ENCODE measurements at places on chromosomes 16 and 17.

GRCh38 chr17:50470426-50470825, 1.7 kb upstream of the CHAD start:
- no peak for DNase-seq

- DNase-seq, result no peak
These were observed 100.5 kb downstream of the CYB561 start for GRCh38 chr17:63345611-63346010.

GRCh38 chr16:49698931-49699840, 156.7 kb downstream of the ZNF423 start:
- no peak for DNase-seq

DNA sequence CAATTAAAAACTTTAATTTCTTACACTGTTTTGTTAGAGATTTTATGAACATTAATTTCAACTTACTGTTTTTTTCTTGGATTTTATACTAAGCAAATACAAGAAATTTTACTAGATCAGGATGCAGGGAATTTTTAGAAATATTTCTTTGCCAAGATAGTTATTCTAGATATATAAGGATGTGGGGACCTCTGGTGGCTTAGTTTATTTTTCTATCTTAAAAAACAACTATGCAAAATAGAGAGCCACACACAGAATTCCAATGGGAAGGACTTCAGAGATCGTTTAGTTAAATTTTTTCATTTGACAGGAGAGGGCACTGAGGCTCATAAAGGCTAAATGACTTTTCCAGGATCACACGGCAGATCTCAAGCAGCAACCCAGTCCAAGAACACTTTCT, 23.0 kb upstream of the CAPNS2 start:
- DNase-seq, result no peak

DNA sequence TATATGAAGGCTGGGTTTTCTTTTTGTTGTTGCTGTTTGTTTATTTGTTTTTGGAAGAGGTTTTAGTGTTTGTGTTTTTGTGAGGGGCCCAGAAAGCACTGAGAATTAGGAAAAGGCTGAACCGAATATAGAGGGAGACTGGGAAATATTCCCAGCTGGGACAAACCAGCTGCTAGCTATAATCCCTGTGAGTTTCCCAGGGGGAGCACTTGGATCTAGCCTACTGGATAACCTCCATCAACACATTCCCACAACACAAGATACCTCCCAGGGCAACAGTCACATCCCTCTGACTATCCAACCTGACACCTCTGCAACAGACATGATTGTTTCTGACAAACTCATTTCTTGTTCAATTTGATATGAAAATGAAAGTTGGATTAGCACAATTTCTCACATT, 16.7 kb downstream of the CDH11 start:
- DNase-seq, result no peak

- no peak for DNase-seq
These were observed 232.5 kb upstream of the ZFHX3 start for GRCh38 chr16:73280388-73280787.

DNA sequence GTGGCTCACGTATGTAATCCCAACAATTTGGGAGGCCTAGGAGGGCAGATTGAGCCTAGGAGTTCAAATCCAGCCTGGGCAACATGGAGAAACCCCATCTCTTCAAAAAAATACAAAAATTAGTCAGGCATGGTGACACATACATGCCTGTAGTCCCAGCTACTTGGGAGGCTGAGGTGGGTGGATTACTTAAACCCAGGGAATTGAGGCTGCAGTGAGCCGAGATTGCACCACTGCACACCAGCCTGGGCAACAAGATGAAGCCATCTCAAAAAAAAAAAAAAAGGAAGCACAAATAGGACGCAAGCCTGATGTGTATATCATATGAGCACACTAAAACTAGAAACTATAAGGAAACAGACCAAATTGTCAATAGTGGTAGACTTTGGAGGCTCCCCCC, 17.1 kb upstream of the FLCN start:
- DNase-seq, result no peak

GRCh38 chr16:66337463-66338188, 28.9 kb upstream of the CDH5 start:
- DNase-seq, result no peak

DNA sequence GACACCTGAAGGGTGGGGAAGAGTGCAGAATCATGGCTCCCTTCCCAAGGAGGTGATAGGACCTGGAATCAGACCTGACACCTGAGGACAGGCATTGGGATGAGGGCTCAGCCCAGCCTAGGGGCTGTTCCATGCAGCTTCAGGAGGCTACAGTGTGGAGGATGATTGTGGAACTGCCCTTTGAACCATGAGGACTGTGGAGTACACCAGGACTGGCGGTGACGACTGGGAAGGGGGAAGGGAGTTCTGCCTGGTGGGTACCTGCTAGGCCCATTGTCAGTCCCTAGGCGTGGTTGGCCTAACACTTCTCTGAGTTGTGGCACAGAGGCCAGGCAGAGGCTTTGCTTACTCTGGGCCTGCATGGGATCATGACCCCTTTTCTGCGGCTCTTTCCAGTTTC, 76.1 kb downstream of the MPRIP start:
- no peak for DNase-seq

DNA sequence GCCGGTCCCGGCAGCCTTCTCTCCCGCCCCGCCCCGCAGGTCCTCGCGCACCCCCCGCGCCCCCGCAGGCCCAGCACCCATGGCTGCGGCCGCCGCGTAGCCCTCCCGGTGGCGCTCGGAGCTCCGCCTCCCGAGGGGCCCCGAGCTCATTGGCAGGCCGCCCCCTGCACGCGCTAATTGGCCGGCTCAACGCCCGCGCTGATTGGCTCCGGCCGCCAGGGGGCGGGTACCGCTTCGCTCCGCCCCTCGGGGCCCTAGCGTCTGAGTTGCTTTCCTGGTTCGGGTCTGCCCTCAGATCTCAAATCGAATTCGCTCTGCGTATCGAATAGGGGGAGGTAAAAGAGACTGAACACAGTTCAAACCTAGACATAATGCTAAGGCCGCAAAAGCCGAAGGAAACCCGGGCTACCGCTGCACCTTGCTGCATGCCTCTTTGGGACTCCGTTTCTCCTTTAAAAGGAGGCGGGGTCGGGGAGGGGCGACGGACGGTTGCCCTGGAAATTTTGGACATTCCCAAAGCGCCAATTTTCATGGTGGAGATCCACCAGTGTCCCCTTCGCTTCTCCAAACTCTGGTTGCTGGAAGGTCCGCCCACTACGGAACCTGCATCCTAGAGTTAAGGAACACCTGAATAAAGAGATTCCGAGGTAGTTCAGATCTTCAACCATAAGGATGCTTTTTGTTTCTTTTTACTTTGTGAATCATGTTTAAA, at the start of gene DEXI:
Gene DEXI, minus strand, starts transcription at position 117 of the 712 bp plus-strand sequence. CDS start 463 bp downstream, outside the sequence.
- DNase-seq, result peak; percentile 93

- no peak for DNase-seq
These were observed 17.7 kb downstream of the ANKRD11 start for GRCh38 chr16:89472711-89473075.

DNA sequence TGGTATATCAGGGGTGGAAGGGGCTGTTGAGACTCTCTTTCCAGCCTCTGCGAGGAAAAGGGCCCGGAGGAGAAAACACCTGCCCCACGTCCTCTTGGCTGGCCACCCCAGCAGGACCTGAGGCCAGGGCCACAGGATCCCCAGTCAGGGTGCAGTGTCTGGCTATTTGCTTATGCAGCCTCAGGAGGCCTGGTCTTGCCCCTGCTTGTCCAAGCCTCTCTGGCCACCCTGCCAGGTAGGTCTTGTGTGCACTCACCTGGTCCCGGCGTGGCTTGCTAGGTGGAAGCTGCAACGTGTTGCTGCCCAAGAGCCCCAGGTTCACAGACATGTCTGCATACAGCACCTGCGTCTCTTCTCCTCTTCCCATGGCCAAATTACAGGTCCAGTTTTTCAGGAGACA, 549 bp downstream of the TMEM238L start:
- DNase-seq, result no peak

GRCh38 chr17:44344939-44345453, at the start of gene GRN:
TSS of gene GRN (plus strand) at chr17:44345302. CDS start at chr17:44349165, 3,863 bp downstream.
- DNase-seq, result peak; percentile 91

DNA sequence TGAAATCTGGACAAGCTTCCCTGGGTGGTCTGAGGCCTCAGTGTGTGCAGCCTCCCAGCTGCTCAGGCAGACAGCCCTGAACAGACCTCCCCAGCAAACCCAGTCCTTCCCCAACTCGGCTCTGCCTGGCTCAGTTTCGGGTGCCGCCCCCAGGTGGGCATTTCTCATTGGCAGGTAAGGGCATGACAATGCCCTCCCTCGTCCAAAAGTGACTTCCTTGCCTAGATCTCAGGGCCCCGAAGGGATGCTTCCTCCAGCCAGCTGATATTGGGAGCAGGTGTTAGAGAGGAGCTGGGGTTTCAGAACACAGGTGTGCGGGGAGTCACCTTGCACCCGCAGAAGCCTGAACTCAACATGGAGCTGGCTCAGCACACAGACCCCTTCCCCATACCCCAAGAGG, 3.8 kb upstream of the PPL start:
- DNase-seq, result no peak

- DNase-seq, result no peak
These were observed 32.4 kb upstream of the CDYL2 start for GRCh38 chr16:80836846-80837245.

- DNase-seq, result no peak
These were observed 25.7 kb downstream of the MINK1 start for GRCh38 chr17:4858882-4859260.

GRCh38 chr16:11354733-11355574, 9.7 kb downstream of the RMI2 start:
- DNase-seq, result peak; percentile 83

- DNase-seq, result no peak
These were observed 19.6 kb upstream of the CCL1 start for GRCh38 chr17:34382621-34383124.

DNA sequence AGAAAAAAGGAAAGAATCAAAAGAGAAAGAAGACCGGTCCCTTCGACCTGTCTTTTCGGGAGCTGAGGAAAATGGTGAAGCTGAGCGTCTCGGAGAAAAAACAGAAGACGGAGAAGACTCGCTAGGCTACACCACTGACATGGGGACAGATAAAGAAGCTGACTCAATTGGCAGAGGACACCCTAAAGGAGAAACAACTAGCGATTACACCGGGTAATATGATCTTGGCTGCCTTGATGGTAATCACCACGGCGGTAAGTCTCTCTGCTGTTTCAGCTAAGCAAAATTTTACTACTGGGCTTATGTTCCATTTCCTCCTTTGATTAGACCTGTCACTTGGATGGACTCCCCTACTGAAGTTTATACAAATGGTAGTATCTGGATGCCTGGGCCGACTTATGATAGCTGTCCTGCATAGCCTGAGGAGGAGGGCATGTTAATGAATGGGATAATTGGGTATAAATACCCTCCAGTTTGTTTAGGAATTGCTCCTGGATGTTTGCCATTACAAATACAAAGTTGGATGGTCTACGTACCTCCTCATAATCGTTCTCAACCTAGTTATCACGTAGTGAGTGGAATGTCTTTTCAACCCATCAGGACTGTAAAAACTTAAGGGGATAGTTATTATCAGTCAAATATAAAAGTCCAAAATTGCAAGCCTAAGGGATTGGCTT, 24.1 kb downstream of the ALOX15B start:
- peak; percentile 28 for DNase-seq

DNA sequence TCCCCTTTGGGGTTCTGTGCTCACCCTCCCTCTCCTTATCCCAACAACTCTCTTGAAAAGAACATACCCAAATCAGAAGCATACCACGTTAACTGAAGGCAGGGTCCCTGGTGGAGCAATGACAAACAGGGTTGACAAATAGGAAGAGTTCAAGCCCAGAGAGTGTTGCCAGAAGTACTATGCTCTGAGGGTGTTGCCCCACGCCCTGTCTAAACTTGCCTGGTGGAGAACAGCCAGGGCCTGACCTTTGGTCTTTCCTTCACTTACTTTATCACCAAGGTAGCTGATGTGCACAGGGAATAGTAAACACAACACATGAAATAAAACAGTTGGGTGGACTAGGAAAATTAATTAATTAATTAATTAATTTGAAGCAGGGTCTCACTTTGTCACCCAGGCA, 23.3 kb downstream of the ZNF75A start:
- DNase-seq, result no peak

GRCh38 chr16:69105501-69106361, at the start of gene HAS3:
TSS of gene HAS3 (plus strand) at chr16:69105653. CDS start at chr16:69109396, 3,743 bp downstream.
- DNase-seq, result peak; percentile 44

DNA sequence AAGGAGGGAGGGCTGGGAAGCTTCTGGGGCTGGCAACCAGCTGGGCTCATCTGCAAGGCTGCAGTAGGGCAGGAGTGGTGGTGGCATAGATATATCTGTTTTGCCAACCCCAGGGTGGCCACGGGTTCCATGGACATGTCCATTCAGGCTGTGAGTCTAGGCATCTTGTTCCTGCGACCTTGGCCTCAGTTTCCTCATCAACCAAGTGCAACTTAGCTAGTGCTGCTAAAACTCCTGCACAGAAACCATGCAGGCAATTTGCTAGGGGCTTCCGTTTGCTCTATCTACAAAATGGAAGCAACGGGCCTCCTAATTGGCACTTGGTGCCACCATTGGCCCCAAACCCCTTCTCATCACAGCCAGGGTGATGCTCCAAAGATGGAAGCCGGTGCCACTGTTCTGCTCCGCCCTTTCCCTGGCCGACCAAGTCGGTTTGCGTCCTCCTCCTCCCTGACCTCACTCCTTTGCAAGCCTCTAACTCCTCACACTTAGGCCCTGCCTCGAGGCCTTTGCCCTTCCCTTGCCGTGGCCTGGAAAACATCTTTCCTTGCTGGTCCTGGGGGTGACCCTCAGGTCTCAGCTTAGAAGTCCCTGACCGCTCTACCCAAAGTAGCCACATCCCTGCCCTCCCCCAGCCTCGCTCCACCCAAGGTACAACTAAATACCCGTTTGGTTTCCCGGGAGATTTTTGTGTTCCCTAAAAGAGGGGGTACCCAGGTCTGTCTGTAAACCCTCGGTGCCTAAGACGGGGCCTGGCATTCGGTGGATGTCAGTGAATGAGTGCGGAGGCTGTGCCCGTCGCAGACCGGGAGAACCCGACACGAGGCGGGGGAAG, 1.2 kb downstream of the SREBF1 start:
- DNase-seq, result no peak

DNA sequence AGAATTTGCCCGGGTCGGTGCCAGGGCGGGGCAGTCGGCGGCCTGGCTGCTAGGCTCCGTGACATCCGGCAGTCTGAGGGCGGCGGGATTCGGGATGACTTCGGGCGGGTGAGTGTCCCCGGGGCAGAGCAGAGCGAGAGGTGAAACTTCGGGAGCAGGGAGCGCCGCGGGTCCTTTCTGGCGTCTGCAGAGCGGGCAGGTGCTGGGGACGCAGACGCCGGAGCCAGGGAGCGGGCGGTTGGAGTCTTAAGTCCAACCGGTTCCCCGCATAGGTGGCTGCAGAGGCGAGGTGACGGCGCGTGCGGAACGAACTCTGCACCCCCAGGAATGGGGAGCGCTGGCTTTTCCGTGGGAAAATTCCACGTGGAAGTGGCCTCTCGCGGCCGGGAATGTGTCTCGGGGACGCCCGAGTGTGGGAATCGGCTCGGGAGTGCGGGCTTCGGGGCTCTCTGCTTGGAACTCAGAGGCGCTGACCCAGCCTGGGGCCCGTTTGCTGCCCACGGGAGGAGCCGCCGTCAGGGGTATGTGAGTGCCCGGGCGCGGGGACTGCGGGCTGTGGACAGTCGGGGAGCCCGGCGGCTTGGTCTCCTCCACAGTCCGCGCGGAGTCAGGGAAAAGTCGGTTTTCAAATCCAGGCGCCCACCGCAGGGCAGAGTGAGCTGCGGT, at the start of gene B4GALNT2:
Gene B4GALNT2, plus strand, starts transcription at position 71 of the 666 bp plus-strand sequence. Its CDS starts 24 bp downstream, at position 95.
- DNase-seq, result peak; percentile 27

- no peak for DNase-seq
These were observed 123.1 kb downstream of the NPIPB5 start for GRCh38 chr16:22633799-22634198.
